ENCODE measurements at places on chromosomes 16 and 17.

- peak; percentile 95 for DNase-seq
Observed at GRCh38 chr17:50661795-50662391, 27.2 kb downstream of the ABCC3 start.

DNA sequence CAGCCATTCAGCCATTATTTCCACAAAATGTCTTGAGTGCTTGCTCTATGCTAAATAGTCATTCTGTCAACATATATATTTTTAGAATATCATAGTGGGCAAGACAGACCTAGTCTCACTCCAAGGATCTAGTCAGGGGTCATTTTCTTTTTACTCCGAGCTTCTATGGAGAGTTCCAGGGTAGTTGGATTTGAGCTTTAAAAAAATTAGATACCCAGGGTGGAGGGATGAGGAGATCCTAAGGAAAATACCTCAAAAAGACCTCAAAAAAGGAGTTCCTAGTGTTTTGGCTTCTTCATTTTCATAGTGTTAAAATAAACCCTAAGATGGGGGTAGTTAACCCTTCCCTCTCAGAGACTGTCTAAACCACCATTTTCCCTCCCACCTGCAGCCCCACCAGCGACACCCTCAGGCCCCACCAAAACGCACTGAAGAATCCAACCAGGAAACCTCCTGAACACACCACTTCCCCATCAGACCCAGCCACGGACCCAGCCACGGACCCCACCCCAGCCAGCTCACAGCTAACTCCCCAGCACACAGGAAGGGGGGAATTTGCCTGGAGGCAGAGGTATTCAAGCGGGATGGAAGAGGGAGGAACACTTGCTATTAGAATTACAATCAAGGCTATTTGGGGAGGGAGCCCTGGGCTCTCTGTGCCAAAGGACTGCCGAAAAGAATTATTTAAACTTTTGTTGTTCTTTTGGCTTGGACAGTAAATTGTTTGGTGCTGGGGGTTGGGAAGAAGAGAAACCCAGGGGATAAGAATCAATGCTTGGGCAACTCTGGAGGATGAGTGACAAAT lies 2.2 kb downstream of the ETV4 start:
- no peak for DNase-seq

- peak; percentile 32 for DNase-seq
Observed at GRCh38 chr16:47037396-47037745, 63.9 kb upstream of the DNAJA2 start.

DNA sequence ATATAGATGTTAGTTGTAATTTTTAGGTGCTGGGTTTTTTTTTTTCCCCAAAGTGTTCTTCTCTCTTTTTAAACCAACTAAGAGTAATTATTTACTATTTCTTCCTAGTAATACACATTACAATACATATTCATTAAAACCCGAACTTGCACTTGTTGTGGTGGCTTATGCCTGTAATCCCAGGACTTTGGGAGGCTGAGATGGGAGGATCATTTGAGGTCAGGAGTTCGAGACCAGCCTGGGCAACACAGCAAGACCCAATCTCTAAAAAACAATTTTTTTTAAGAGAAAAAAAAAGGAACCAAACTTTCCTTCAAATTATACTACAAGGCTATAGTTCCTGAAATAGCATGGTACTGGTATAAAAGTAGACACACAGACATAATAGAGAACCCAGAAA lies 3.8 kb downstream of the EFCAB5 start:
- DNase-seq = no peak

DNA sequence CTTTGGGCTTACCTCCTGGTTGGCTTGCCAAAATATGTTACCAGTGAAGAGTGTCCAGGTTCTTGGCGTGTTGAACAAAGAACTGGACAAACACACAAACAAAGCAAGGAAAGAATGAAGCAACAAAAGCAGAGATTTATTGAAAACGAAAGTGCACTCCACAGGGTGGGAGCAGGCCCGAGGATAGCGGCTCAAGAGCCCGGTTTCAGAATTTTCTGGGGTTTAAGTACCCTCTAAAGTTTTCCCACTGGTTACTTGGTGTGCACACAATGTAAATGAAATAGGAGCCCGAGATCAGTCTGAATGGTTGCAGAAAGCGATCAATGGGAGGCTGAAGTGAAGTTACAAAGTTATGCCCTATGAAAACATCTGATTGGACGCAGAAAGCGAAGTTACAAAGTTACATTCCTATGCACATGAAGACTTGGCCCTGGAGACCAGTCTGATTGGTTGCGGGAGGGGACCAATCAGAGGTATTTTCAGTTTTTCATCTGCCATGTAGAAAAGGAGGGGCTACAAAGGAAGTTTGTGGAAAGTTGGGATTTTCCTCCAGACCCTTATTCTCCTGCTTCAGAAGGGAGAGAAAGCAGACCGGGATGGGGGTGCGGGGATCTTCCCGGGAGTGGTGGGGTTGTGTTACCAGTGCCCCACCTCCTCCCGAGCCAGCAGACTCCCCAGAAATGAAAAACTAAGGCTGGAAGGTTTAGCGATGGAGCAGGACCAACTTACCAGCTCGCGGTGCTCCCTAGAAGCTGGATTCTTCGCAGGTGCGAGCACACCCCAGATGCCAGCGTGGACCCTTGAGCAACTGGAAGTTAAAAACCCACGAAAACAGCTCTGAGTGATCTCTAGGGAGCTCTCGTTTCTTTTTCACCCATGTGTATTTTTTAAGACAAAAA lies at the start of gene SLFN12:
SLFN12 (minus strand) TSS at position 325 of the 899 bp plus-strand sequence. CDS start 9,472 bp downstream, outside the sequence.
- DNase-seq = peak; percentile 96

DNA sequence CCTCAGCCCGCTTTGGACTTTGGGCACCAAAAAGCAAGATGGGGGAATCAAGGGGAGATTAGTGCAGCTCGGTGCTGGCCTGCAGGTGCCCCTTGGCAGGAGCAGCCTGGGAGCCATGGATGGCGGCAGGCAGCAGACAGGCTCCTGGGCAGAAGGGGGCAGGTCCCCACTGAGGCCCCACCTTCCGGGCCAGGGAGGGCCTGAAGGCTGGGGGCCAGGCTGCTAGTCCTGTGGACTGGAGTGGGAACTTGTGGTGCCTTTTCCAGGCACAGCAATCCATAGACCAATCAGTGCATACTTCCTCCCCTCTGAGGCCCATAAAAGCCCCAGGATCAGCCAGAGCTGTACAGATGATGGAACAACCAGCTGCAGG lies 64.0 kb downstream of the USP32 start:
- DNase-seq = no peak

DNA sequence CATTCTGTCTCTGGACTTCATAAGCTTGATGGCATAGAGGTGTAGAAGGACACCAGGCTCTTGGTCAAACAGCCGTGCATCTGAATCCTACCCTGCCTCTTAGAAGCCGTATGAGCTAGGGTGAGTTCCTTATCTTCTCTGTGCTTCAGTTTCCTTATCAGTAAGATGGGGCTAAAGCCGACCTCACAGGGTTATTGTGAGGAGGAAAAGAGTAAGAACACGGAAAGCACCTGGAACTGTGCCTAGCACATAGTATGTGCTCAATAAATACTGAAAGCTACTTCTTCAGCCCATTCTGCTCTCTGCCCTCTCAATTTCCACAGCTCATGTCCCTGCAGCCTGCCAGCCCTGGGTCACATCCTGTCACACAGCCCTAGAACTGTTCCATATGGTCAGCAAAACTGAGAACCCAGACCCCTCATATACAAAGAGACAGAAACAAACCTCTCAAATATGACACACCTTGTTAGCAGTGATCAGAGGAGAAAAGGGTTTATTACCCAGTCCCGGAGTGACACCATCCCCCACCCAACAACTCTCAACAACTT lies 17.0 kb upstream of the UBTF start:
- no peak for DNase-seq

DNA sequence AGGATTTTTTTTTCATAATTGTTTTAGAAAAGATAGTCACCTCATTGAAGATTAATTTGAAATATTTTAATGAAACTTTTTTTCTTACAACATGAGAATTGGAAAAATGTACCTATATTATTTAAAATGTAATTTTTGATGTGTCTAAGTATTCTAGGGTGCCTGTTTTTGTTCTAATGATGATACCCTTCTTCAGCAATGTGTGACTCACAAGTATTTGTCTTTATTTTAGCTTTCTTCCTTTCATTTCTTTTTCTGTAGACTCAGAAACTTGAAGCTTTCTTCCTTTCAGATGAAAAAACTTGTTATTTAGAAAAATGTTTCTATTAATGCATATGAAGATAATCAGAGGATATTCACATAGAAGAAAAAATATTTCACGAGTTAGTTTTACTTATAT lies 231.8 kb downstream of the BCAS3 start:
- no peak for DNase-seq
